Immature natural killer cell (primary cell): ENCODE measurements at places on chromosomes 7 and 10. TPM values are rescaled to one million over a fixed set of nuclear protein-coding genes. Genes with fewer than 3 reads are reported as not detected.
A peak's percentile ranks its signal among the peaks of the same experiment; 100 is the strongest.

Gene NKX2-3
- not detected for polyA plus RNA-seq

DNA sequence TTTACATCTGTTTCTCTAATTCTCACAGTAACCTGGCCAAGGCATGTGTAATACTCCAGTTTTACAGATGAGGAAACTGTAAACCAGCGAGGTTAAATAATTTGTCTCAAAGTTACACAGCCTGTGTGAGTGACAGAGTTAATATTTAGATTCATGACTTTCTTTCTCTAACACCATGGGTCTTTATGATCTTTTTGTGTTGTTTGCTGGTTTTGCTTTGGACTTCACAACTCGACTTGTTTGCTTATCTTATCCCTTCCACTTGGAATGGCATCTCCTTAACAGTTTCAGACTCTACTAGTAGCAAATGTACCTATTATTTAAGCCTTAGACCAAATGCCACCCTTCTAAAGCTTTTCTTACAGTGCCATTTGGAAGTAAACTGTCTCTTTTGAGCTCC lies 34.4 kb downstream of the MXI1 start:
- no peak overlapping the region for H3K4me3 ChIP-seq
- H3K36me3 ChIP-seq = peaks cover 11% of the 10 kb centered on the region
- H3K27ac ChIP-seq = peak overlapping the region; percentile 55
- H3K4me1 ChIP-seq = peaks cover 8% of the 10 kb centered on the region

- no peak for DNase-seq
- no peaks in the 10 kb centered on the region for H3K4me1 ChIP-seq
- H3K27ac ChIP-seq = no peak overlapping the region
- H3K36me3 ChIP-seq = no peaks in the 10 kb centered on the region
- no peaks in the 10 kb centered on the region for H3K27me3 ChIP-seq
- no peak overlapping the region for H3K4me3 ChIP-seq
Observed at GRCh38 chr7:49099587-49100326, 175.4 kb downstream of the CDC14C start.

GRCh38 chr7:151721694-151722093 lies 155.2 kb downstream of the PRKAG2 start:
- no peak for DNase-seq
- H3K27ac ChIP-seq = no peak overlapping the region
- H3K4me3 ChIP-seq = no peak overlapping the region
- H3K4me1 ChIP-seq = no peaks in the 10 kb centered on the region
- no peaks in the 10 kb centered on the region for H3K27me3 ChIP-seq

DNA sequence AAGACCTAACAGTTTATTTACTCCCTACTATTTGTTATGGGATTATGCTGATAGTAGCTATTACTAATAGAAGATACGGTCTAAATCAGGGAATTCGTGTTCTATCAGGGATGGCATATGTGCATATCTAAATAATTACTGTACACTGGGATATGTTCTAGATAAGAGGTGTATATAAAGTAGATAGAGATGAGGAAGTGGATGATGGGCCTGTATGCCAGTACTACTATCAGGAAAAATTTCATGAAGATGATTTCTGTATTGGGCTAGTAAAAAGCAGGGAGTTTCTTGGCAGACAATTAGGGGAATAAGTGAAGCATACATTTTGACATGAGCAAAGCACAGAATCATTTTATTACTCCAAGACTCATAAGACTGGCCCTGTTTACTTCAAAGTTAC lies 26.2 kb downstream of the PTPN12 start:
- no peaks in the 10 kb centered on the region for H3K36me3 ChIP-seq
- H3K27me3 ChIP-seq = peaks cover 10% of the 10 kb centered on the region
- peak overlapping the region; percentile 77 for H3K4me3 ChIP-seq
- H3K4me1 ChIP-seq = peaks cover 97% of the 10 kb centered on the region
- peak overlapping the region; percentile 79 for H3K27ac ChIP-seq
